SK-MEL-5 (cell line): ENCODE measurements at places on chromosomes 16 and 17.

GRCh38 chr17:49920030-49920769, 48.8 kb upstream of the DLX4 start:
- DNase-seq = no peak

DNA sequence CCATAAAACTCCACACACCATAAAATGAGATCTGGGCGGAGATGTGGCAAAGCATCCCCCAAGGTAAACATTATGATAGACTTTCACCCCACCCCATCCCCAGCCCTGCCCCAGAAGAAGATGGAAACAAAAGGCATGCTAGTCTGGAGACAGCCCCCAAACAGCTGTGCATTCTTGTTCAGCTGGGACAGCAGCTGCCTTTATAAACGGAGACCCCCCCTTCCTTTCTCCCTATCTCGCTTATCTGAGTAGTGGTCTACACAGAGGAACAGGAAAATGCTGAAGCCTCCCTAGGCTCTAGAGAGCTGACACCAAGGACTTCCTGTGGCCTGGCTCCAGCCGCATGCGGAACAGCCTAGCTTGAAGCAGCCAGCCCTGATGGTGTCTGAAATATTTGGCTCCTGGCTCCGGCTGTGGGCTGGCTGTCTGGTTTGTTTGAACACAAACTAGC, 190.3 kb upstream of the ANKFN1 start:
- DNase-seq = no peak

- DNase-seq = peak; percentile 59
These were observed 8.9 kb upstream of the C16orf74 start for GRCh38 chr16:85759631-85760419.

DNA sequence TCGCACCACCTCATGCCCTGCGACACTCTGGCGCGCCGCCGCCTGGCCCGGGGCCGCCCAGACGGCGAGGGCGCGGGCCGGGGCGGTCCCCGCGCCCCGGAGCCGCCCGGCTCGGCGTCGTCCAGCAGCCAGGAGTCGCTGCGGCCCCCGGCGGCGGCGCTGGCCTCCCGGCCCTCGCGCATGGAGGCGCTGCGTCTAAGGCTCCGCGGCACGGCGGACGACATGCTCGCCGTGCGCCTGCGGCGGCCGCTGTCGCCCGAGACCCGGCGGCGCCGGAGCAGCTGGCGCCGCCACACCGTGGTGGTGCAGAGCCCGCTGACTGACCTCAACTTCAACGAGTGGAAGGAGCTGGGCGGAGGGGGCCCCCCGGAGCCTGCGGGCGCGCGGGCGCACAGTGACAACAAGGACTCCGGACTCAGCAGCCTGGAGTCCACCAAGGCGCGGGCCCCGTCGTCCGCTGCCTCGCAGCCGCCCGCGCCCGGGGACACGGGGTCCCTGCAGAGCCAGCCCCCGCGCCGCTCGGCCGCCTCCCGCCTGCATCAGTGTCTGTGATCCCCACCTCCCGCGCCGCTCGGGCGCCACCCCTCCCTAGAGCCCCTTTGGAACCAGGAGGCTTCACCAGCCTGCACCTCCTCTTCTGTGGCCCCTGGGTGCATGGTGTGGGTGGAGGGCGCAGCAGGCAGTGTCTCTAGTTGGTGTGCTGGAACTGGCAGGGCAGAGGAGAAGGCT, 82.3 kb downstream of the ARHGAP23 start:
- DNase-seq = peak; percentile 15

DNA sequence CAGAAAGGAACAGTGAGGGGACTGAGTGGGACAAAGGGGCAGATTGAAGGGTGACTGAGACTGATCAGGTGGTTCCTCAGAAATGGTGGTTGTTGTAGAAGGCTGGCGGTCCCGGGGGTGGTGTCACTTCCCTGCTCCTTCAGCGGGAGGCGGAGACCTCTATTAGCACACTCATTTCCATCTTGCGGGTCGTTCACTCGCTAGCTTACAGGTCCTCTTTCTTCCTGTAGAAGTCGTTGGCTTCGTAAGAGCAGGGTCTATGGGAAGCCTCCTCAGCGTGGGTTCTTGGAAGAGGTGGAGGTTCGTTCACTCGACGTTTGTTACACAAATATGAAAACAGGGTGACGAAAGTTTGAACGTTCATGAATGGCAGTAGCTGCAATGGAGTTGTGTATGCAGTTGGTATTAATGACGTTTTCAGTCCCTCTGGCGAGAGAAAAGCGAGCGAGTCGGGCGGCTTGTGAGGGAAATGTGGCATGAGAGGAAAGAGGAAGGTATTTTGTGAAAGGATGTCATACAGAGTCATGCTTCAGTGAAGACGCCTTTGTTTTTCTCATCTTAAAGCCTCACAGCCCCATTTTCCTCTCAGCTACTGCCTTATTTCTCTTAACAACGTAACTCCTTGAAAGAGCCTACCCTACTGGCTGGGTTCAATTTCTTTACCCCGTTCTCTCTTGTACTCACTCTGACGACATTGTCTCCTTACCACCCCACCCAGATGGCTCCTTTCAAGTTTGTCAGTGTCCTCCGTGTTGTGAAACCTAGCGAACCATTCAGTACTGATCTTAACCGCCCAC, 667 bp downstream of the EFCAB13 start:
- DNase-seq = peak; percentile 41

GRCh38 chr16:88023366-88023765, 72.1 kb downstream of the BANP start:
- DNase-seq = no peak

DNA sequence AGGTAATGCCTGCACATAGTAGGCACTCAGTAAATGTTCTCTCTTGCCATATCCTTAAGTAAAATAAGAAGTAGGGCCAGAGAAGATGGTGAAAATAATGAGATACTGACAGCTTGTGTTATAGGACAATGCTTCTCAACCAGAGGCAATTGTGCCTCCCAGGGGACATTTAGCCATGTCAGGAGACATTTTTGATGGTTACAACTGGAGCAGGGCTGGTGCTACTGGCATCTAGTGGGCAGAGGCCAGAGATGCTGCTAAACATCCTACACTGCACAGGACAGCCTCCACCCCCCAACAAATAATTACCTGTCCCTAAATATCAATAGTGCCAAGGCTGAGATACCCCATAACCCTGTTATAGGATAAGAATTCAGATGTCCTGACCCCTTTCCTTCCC, 1.7 kb downstream of the RAD51D start:
- peak; percentile 65 for DNase-seq

DNA sequence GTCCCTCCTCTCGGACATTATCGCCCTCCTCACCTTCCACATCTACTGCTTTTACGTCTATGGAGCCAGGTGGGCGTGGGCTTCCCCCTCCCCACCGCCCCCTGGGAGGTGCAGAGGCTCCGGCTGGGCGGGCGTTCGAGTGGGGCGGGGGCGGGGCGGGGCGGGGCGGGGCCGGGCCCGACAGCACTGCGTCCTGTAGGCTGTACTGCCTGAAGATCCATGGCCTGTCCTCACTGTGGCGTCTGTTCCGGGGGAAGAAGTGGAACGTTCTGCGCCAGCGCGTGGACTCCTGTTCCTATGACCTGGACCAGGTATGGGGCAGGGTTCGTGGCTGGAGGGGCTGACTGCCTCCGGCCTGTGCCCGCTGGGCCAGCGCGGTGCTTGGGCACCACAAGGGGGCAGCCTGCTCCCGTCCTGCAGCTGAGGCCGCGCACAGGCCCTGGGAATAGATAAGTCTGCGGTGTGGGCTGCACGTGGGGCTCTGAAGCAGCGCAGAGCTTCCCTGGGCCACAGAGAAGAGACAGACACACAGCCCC, 9.2 kb downstream of the PIGQ start:
- peak; percentile 70 for DNase-seq

GRCh38 chr17:69431835-69432234, 17.3 kb downstream of the MAP2K6 start:
- DNase-seq = peak; percentile 22

DNA sequence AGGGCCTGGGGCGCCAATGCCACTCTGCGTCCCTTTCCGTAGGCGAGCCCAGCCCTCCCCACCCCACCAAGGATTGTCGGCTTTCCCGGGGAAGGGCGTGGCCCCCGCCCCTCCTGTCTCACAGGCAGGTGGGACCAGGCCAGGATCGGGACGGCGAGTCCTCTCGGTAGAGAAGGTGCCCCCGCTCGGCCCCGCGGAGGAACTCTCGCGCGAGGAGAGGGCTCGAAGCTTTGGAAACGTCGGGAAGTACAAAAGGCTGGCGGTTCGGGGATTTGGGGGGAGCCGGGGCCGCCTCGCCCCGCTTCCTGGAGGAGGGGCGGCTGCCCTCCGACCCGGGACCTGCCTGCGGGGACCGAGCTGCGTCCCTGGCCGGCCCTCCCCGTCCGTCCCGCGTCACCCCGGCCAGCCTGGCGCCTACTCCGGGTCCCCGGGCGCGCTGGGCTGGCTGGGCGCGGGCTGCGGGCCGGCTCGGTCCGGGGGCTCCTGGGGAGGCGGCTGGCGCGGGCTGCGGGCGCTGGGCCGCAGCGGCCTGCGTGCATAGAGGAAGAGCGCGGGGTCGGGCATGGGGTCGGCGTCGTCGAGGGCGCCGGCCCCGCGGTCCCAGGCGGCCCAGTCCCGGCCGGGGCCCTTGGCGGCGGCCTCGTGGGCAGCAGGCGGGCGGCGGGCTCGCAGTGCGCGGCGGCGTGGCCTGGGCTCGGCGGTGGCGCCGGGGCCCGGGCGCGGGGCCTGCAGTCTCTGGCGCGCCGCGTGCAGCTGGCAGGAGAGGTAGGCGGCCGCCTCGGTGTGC, 12.6 kb upstream of the CLUH start:
- no peak for DNase-seq

DNA sequence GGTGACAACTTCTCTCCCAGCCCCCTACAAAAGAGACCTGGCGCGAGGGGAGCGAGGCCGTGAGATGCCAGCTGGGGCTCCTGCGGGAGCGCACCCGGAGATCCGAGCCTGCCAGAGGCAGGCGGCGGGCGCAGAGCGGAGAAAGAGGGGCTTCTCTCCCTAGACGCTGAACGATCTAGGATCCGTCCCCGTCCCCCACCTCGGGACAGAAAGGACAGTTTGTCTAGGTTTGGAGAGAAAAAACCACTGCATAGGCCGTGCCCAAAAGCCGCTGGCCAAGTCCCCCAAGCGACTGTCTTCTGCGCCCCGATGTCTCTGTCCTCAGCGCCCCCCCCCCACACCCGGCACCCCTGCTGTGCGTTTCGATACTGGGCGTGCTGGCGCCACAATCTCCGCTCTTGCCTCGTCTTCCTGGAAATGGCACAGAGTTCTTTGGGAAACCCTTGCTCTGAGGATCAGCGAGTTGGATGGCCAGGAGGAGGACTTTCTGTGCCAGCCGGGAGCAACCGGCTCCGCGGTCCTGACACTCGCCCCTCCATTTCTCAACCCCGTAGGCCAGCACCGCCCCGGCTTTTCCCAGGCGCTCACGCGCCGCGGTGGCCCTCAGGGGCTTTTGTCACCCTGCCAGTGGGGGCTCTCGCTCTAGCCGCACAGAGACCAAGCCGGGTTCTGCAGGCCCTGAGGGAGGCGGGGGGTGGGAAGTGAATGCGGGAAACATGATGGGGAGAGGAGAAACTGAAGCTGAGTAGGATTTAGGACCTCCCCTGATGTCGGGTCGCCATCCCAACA, 1.0 kb downstream of the SSTR2 start:
- no peak for DNase-seq

GRCh38 chr16:22052980-22053379, 39.4 kb upstream of the VWA3A start:
- no peak for DNase-seq

DNA sequence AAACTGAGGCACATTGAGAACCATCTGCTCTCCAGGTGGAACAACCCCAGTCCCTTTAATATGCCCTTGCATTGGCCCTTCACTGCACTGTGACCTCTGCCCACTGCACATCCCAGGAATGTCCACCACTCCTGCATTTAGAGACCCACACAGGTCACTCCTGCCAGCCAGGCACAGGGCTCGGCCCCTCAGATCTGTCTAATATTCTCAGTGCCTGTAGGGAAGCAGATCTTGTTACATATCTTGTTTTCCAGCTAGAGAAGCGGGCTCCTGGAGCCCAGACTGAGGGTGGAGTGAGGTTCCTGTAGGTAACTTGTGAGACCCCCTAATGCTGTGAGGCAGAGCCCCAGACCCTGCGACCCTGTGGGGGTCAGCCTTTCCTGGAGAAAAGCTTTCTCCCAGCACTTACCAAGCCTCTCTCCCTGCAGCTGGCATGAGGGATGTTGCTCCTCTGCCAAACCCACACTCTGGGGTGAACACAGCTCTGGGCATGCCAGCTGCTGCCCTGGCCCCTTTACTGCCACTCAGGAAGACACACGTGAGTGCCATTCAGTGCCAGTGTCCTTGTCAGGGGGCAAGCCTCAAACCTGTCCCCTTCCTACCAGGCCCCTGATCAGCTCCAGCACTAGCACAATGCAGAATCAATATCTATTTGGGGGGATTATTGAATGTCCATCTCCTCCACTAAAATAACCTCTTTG, 40.3 kb upstream of the CRHR1 start:
- DNase-seq = no peak

DNA sequence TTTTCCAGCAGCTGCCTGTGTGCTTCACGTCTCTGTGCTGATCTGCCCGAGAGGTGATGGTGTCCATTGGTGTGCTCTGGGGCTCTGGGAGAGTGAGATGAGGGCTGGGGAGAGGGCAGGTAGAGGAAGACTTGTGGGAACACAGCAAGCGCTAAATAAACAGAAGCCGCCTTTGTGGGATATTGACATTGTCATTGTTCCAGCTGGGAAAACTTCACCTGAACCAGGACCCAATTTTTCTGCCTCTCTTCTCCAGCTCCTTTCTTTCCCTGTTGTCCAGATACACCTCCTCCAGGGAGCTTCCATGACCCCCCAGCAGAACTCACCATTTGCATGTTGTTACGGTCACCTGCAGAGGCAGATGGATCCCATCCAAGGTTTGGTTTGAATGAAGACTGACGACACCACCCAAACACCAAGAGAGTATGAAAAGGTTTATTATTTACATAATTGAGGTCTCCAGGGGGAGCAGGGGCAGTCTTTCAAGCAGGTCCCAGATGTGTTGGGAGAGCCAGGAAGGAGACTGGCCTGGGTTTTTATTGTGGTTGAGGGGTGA, 3.6 kb upstream of the ITGA3 start:
- DNase-seq = no peak

DNA sequence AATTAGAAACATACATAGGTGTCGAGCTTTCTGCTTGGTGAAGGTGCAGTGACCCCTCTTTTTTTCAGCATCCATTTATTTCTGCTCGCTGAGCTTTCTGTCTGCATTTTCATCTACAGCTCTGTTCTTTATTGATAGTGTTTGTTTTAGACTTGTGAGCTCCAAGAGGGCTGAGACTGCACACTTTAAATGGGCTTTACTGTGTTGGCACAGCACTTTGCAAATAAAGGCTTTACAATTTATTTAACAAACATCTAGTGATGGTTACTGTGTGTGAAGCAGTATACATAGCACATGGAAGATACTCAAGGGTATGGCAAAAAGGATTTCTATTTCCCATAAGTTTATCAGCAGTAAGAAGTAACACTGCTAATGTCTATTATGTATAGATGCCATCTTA, 563.7 kb upstream of the HSBP1 start:
- no peak for DNase-seq

DNA sequence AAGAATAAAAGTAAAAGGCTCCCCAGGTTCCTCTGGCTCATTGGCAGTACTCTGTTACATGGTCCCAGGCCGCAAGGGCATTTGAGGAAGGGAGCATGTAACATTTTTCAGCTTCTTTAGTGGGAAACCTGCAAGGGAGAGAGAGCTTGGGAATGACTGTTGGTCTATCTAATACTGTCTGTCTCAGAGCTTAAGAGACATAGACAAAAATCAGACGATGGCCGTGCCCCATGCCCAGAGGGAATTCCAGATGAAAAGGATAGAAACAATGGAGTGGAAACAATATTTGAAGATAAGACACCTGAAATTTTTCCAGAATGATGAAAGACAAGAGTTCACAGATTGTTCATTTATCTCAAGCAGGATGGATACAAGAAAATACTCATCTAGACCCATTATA, 48.1 kb upstream of the ADORA2B start:
- no peak for DNase-seq
